ENCODE measurements at places on chromosomes 3 and 15.

- peak; percentile 67 for DNase-seq
Observed at GRCh38 chr3:170584585-170585007, 1.3 kb downstream of the SLC7A14 start.

DNA sequence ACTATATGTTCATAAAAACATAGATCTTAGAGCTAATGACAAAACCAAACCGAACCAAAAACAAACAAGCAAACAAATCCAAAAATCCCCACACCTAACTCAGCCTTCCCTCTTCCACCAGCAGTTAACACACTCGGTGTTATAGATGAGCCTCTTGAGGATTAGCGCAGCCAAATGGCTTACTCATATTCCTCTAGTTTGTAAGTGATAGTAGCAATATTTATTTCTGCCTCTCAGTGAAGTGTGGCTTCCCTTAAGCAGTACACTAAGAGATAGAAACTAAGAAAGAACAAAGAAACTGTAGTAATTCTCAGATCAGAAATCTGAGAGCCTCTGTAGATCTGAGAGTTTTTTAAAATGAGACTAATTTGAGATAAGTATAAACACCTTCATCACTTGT lies 2.4 kb upstream of the NCEH1 start:
- DNase-seq, result no peak

- DNase-seq, result no peak
Observed at GRCh38 chr15:65639509-65639908, 17.8 kb downstream of the SLC24A1 start.

- DNase-seq, result no peak
Observed at GRCh38 chr3:108017587-108017986, 73.2 kb downstream of the CD47 start.

DNA sequence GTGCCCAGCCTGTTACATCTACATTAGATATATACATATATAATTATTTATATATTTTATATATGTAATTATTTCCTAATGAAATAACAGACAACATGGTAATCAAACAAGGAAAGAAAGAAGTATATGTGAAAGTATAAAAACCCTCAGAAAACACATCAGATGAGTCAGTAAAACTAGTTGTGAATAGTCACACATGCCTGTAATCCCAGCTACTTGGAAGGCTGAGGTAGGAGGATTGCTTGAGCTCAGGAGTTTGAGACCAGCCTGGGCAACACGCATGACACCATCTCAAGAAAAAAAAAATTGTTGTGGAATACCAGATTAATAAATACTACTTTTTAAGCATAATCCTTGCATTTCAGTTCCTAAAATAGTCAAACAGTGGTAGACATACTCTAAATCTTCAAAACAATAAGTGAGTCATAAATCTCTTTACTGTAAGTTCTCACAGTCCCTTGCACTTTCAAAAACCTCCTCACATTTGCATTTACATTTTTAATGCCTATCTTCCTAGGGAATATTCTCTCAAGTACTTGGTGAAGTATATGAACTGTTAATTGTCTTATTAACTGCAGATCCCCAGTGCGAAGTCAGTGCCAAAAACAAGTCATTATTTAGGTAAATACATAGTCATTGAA lies 106.5 kb downstream of the MYO9A start:
- no peak for DNase-seq

- no peak for DNase-seq
Observed at GRCh38 chr3:44000586-44000985, 241.1 kb upstream of the TOPAZ1 start.

- DNase-seq, result no peak
Observed at GRCh38 chr3:142418926-142419592, 28.8 kb downstream of the XRN1 start.

- DNase-seq, result no peak
Observed at GRCh38 chr3:156729460-156730179, 55.2 kb downstream of the TIPARP start.

DNA sequence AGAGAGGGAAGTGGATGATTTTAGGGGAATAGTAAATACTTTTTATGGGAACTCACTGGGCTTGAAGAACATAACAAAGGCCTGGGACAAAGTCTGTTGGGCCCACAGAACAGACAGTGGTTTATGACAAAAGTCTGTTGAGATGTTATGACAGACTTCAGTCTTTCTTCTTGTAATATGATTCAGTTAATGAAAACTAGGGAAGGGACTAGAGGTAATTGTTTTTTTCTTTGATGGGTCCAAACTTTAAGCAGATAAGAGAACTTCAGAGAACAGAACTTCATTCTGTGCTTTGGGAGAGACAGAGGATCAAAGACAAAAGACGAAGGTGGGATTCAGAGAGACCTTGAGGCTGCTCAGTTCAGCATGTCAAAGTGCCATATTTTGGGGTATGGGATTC lies 9.3 kb downstream of the CRYBG3 start:
- no peak for DNase-seq

DNA sequence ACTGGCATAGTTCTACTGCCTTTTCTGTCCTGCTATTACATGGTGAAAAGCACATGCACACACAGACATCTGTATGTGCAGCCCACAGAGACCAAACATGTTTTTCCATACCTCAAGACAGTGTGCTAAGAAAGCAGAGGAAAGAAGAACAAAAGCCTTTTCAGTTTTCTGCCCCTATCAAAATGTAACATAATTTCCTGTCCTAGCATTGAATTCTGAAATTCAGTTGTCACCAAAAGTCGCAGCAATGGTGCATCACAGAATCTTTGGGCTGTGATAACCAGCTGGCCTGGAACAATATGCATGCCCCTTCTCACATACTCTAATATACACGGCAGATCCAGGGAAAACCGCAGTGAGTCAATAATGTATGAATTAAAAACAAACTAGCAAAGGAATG lies 153.8 kb upstream of the RAP2B start:
- no peak for DNase-seq

GRCh38 chr3:52146811-52147210 lies 7.4 kb downstream of the POC1A start:
- DNase-seq, result no peak

DNA sequence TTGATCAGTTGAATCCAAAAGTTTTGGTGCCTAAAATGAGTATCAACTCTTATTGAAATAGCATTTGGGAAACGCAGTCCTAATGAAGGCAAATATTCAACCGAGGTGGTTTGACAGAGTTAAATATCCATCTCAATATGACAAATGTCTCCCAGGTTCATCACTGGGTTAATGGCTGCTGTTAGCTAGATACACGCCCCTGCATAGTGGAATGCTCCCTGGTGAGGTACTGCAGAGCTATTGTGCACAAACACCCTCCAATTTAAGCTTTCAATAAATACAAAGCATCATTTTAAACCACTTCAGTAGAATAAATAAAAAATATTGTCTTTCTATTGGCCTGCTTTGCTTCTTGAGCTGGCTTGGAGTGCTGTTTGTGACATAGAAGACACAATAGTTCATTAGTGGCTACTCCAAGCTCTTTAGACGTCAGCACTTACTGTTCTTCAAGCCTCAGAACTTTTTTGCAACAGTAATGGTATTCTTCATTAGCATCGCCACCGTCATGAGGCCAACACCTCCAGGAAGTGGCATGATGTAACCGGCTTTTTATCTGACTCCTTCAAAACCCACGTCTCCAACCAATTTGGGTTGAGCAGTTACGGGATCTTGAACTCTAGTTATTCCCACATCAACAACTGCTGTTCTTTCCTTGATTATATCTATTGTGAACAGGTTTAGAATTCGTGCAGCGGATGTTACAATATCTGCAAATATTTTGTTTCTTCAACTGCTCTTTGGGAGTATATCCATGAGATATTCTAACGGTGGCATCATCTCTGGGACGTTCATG lies 1159.6 kb upstream of the EPHA6 start:
- no peak for DNase-seq

GRCh38 chr3:172415323-172415722 lies 32.9 kb downstream of the GHSR start:
- DNase-seq, result no peak
